Sigmoid colon (tissue), 7 donors: ENCODE measurements at places on chromosomes 1 and 21. TPM values are rescaled to one million over a fixed set of nuclear protein-coding genes. Genes with fewer than 3 reads are reported as not detected.

The SPATA1 gene
- 0.36 TPM for total RNA-seq

The NPPA gene
- total RNA-seq = not detected

The BSND gene
- not detected for total RNA-seq

The LRRIQ3 gene
- not detected for total RNA-seq

The CRYBG2 gene
- not detected for total RNA-seq

The SIM2 gene
- not detected for total RNA-seq

The SLC39A1 gene
- 50.7 TPM for total RNA-seq

The SPRR1A gene
- total RNA-seq = not detected

The KCNE1 gene
- total RNA-seq = 3.0 TPM

The TMEM222 gene
- total RNA-seq = 18.9 TPM

The SDC3 gene
- total RNA-seq = 43.9 TPM

The RIMS3 gene
- 6.1 TPM for total RNA-seq

The TNFSF4 gene
- total RNA-seq = 1.7 TPM

The TFAP2E gene
- 0.36 TPM for total RNA-seq

- H3K4me1 ChIP-seq = no peaks in the 10 kb centered on the region
- H3K27ac ChIP-seq = no peak overlapping the region
- H3K36me3 ChIP-seq = no peaks in the 10 kb centered on the region
- no peak overlapping the region for H3K4me3 ChIP-seq
- no peaks in the 10 kb centered on the region for H3K27me3 ChIP-seq
Observed at GRCh38 chr1:207268753-207269511, 52.5 kb upstream of the CD55 start.

DNA sequence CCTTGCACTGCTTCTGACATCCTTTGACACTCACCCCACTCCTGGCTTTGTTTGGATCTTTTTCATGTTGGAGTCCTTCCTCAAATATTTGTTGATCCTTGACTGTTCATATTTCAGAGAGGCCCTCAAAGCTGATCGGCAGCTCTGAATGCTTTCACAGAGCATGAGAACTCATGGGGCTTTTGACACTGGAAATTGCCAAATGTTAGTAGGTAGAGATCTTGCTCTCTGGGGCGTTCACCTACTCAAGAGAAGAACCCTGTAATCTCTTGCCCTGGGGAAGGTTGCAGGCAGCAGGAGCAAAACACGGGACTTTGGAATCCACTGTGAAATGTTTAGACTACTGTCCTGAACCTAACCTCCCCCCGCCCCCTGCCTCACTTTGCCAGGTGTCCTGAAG, 67.4 kb upstream of the STUM start:
- DNase-seq = no peak
- no peaks in the 10 kb centered on the region for H3K36me3 ChIP-seq
- H3K4me1 ChIP-seq = no peaks in the 10 kb centered on the region
- no peak overlapping the region for H3K4me3 ChIP-seq

- no peak overlapping the region for H3K27ac ChIP-seq
- H3K36me3 ChIP-seq = no peaks in the 10 kb centered on the region
- no peak for DNase-seq
Observed at GRCh38 chr1:159866066-159866465, 3.6 kb upstream of the VSIG8 start.

DNA sequence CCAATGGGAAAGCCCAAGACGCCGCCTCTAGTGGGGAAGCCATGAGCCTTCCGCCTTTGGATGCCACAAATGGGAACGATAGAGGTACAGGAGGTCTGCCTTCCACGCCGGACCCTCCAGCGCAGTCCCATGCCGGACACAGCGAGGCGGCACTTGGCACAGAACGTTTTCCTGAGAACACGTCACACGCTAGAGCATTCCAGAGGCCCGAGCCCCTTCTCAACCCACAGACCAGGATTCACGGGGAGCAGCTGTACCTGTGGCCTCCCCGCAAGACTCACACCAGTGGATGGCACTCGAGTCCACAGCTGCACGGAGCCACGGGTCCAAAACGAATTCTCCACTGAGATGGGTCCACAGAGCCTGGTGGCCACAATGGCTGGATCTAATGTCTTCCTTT, 31.5 kb upstream of the RIPK4 start:
- H3K4me1 ChIP-seq = no peaks in the 10 kb centered on the region
- H3K4me3 ChIP-seq = no peak overlapping the region
- no peak overlapping the region for H3K27ac ChIP-seq
- H3K36me3 ChIP-seq = peaks cover 12% of the 10 kb centered on the region

DNA sequence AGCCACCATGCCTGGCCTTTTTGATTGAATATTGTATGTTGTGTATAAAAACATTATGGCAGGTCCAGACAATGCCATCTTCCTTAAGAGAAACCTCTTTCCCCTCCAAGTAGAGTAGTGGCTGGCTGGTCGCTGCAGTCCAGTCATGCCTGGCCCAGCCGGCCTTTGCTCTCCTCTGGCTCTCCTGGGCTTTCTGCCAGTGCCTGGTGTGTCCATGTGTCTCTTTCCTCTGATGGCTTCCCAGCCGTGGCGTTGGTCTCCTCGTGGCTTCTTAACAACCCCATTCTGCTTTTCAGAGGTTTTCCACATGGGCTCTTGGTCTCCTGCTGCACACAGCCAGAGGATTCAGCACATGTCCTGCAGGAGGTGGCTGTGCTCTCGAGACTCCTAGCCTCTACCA, 58.7 kb downstream of the DIP2A start:
- H3K4me3 ChIP-seq = no peak overlapping the region
- H3K36me3 ChIP-seq = peaks cover 1% of the 10 kb centered on the region
- no peaks in the 10 kb centered on the region for H3K4me1 ChIP-seq
- H3K27ac ChIP-seq = no peak overlapping the region

- no peak for DNase-seq
- no peaks in the 10 kb centered on the region for H3K4me1 ChIP-seq
- no peak overlapping the region for H3K27ac ChIP-seq
- no peaks in the 10 kb centered on the region for H3K36me3 ChIP-seq
- H3K4me3 ChIP-seq = no peak overlapping the region
- H3K27me3 ChIP-seq = no peaks in the 10 kb centered on the region
Observed at GRCh38 chr1:226453015-226453704, 45.3 kb upstream of the PARP1 start.

GRCh38 chr1:38476850-38477178, 382.8 kb downstream of the RRAGC start:
- no peaks in the 10 kb centered on the region for H3K36me3 ChIP-seq
- H3K4me1 ChIP-seq = peaks cover 8% of the 10 kb centered on the region
- H3K27ac ChIP-seq = no peak overlapping the region
- H3K27me3 ChIP-seq = peaks cover 52% of the 10 kb centered on the region

DNA sequence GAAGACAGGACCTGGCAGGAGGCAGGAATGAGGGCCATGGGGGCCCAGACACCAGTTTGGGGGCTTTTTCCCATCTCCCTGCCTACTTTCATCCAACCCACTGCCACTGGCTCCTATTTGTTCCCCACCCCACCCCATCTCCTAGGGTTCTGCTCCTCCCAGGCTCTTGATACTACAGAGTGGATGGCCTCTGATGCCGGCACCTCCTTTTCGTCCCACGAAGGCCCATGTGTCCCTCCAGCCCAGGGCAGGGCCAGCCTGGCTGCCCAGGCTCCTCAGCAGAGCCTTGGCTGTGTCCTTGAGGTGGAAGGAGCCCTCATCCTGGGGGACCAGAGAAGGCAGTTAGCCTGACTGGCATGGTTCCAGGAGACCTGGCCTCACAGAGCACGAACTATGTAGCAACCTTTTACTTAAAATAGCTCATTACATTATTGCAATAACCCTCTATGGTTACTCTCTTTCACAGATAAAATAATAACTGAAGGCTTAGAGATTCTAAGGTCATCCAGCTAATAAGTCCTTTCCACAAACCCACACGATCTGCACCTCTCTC, 3.5 kb downstream of the POMGNT1 start:
- H3K4me1 ChIP-seq = peaks cover 20% of the 10 kb centered on the region
- peaks cover 18% of the 10 kb centered on the region for H3K36me3 ChIP-seq
- DNase-seq = no peak
- H3K27ac ChIP-seq = no peak overlapping the region

- H3K4me1 ChIP-seq = peaks cover 39% of the 10 kb centered on the region
- no peaks in the 10 kb centered on the region for H3K27me3 ChIP-seq
- peak; percentile 91 for DNase-seq
- no peaks in the 10 kb centered on the region for H3K36me3 ChIP-seq
- H3K27ac ChIP-seq = peak overlapping the region; percentile 79
- no peak overlapping the region for H3K4me3 ChIP-seq
Observed at GRCh38 chr1:171654942-171655745, 2.7 kb upstream of the MYOC start.

DNA sequence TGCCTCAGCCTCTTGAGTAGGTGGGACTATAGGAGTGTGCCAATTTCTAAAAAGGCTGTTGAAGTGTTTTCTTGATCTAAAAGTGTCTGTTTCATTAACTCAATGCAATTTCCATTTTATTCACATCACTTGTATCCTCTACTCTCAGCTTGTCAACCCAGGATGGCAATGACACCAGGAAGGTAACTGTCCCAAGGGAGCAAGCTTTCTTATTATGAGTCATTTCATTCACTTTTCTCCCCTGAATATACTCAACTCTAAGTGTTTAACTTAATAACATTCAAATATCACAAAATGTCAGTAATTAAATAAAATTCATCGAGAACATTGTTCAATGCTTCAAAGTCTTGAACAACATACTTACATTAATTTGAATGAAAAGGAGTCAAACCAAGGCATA, 22.9 kb upstream of the GFI1 start:
- no peak overlapping the region for H3K27ac ChIP-seq
- no peak overlapping the region for H3K4me3 ChIP-seq
- H3K36me3 ChIP-seq = peaks cover 3% of the 10 kb centered on the region

- no peak overlapping the region for H3K4me3 ChIP-seq
- H3K27me3 ChIP-seq = no peaks in the 10 kb centered on the region
- no peak overlapping the region for H3K27ac ChIP-seq
- H3K36me3 ChIP-seq = no peaks in the 10 kb centered on the region
Observed at GRCh38 chr1:119655154-119655553, 7.1 kb upstream of the ZNF697 start.

GRCh38 chr1:1534401-1535154, 5.8 kb downstream of the TMEM240 start:
- no peak overlapping the region for H3K27ac ChIP-seq
- no peaks in the 10 kb centered on the region for H3K27me3 ChIP-seq
- no peak overlapping the region for H3K4me3 ChIP-seq
- no peaks in the 10 kb centered on the region for H3K4me1 ChIP-seq
- peaks cover 28% of the 10 kb centered on the region for H3K36me3 ChIP-seq

DNA sequence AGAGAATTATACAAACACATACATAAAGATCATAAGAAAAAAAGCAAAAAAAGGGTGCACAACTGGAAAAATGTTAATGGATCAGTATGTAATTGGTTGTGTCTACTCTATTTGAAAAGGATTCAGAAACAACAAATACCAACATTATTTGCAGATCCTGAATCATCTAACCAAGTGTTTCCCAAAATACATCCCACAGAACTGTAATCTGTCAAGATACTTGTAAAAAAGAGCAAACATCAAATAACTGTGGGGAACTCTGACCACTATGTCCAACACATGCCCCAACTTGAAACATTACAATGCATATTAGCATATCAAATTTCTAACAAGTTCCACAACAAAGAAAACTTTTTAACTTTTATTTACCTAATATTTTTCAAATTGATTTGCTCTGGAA, 22.6 kb downstream of the ANKRD13C start:
- DNase-seq = no peak
- H3K27me3 ChIP-seq = no peaks in the 10 kb centered on the region
- no peak overlapping the region for H3K4me3 ChIP-seq
